ENCODE measurements at places on chromosomes 3 and 15. TPM values are rescaled to one million over a fixed set of nuclear protein-coding genes. Genes with fewer than 3 reads are reported as not detected.

The P2RY12 gene
- not detected for total RNA-seq

The SERP1 gene
- 81.3 TPM for total RNA-seq

The MON1A gene
- total RNA-seq, result 12.8 TPM

DNA sequence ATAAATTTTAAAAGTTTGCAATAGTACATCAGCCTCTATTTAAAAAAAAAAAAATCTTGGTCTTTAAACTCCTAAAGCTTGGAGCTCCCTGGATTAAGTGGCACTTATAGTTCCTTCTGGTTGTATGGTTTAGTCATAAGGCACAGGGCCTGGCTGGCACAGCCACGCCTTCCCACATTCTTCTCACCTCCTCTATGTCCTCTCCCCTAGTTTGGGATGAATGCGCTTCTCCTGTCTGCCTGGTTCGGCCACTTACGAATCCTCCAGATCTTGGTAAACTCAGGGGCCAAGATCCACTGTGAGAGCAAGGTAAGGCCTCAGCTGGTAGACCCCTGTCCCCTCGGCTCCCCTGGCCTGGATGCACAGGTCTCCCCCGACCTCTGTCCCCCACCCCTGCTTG lies 10.0 kb downstream of the ANKDD1A start:
- no peak for DNase-seq

Measured in osteocyte (in vitro differentiated cells).